ENCODE measurements at places on chromosomes 13 and 19. TPM values are rescaled to one million over a fixed set of nuclear protein-coding genes. Genes with fewer than 3 reads are reported as not detected.

DNA sequence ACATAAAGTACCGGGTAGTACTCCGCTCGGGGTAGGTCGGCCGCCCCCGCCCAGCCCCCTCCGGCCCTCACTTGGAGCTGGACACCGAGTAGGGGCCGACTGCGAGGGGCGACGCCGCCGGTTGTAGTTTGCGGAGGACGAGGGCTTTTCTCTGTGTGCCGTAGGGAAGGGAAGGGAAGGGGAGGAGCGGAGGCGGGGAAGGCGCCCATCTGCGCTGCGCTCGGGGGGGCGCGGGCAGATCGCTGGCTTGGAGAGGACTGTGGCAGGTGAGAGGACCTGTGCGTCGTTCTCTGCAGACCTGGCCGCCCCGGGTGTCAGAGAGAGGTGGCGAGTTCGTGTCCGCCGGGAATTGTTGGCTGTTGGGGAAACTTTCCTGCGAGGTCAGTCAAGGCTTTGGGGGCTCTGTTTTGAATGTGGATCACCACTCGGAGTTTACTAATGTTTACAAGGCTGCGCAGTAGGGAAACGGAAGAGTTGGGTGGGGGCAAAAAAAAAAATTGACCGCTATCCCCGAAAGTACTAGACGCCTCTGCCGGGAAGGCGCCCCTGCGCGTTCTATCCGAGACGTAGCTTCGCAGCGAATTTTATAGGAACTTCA is 1.4 kb downstream of the ING1 start:
- peaks cover 5% of the 10 kb centered on the region for H3K36me3 ChIP-seq
- DNase-seq, result peak; percentile 73
- peak overlapping the region; percentile 100 for H3K4me3 ChIP-seq

DNA sequence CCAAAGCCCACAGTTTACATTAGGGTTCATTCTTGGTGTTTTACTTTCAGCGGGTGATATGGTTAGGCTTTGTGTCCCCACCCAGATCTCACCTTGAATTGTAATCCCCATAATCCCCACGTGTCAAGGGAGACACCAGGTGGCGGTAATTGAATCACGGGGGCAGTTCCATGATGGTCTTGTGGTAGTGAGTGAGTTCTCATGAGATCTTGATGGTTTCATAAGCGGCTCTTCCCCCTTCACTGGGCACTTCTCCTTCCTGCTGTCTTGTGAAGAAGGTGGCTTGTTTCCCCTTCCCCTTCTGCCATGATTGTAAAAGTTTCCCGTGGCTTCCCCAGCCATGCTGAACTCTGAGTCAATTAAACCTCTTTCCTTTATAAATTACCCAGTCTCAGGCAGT is 12.0 kb downstream of the FPR2 start:
- H3K27ac ChIP-seq, result no peak overlapping the region
- H3K4me3 ChIP-seq, result no peak overlapping the region
- no peaks in the 10 kb centered on the region for H3K36me3 ChIP-seq
- DNase-seq, result no peak

DNA sequence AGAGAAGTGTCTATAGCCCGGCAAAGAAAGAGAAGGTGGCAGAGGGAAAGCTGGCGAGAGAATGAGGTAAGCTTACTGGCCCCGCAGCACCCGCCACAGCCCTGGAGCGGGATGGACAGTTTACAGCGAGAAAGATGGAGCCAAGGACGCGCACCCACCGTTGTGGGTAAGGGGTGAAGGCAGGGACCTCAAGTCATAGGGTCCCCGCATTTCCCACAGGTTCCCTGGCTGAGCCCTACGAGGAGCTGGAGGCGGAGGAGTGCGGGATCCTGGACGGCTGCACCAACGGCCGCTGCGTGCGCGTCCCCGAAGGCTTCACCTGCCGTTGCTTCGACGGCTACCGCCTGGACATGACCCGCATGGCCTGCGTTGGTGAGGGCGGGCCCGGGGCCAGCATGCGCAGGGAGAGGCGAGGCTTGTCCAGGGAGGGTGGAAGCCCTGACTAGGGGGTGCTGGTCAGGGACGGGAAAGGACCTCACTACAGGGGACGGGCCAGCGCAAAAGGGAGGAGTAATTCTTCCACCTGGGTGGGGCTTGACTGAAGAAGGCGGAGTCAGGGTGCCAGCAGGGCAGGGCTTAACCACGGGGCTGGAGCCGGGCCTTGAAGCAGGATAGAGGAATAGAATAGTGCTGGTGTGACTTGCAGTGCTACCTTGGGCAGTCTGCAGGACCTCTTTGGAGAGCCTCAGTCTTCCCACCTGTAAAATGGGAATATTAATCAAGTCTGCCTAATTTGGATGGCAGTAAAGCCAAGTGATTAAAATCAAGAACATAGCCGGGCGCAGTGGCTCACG is 26.5 kb downstream of the LTBP4 start:
- no peak overlapping the region for H3K27ac ChIP-seq
- no peak overlapping the region for H3K4me3 ChIP-seq
- H3K36me3 ChIP-seq, result peaks cover 18% of the 10 kb centered on the region
- peaks cover 11% of the 10 kb centered on the region for H3K4me1 ChIP-seq

DNA sequence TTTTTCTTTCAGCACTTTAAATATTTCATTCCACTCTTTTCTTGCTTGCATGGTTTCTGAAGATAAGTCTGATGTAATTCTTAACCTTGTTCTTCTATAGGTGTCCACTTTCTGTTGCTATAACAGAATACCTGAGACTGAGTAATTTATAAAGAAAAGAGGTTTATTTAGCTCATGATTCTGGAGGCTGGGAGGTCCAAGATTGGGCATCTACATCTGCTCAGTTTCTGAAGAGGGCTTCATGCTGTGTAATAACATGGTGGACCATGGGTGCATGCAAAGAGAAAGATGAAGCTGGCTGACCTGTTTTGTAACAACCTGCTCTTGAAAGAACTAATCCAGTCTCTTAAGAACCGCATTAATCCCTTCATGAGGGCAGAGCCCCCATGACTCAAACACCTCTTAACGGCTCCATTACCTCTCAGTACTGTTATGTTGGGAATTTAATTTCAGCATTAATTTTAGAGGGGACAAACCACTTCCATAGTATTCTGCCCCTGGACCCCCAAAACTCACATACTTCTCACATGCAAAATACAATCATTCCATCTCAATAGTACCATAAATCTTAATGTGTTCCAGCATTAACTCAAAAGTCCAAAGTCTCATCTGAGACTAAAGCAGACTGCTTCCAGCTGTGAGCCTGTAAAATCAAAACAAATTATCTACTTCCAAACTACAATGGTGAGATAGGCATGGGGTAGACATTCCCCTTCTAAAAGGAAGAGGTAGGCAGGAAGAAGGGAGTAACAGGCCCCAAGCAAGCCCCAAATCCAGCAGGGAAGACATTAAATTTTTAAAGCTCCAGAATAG is 9.6 kb upstream of the FGF9 start:
- no peak overlapping the region for H3K27ac ChIP-seq
- no peak for DNase-seq
- no peaks in the 10 kb centered on the region for H3K36me3 ChIP-seq
- H3K4me3 ChIP-seq, result no peak overlapping the region

GRCh38 chr13:108680011-108680410 is 50.6 kb downstream of the MYO16 start:
- peaks cover 17% of the 10 kb centered on the region for H3K27me3 ChIP-seq
- H3K36me3 ChIP-seq, result no peaks in the 10 kb centered on the region
- no peak overlapping the region for H3K4me3 ChIP-seq
- DNase-seq, result no peak
- H3K27ac ChIP-seq, result no peak overlapping the region

DNA sequence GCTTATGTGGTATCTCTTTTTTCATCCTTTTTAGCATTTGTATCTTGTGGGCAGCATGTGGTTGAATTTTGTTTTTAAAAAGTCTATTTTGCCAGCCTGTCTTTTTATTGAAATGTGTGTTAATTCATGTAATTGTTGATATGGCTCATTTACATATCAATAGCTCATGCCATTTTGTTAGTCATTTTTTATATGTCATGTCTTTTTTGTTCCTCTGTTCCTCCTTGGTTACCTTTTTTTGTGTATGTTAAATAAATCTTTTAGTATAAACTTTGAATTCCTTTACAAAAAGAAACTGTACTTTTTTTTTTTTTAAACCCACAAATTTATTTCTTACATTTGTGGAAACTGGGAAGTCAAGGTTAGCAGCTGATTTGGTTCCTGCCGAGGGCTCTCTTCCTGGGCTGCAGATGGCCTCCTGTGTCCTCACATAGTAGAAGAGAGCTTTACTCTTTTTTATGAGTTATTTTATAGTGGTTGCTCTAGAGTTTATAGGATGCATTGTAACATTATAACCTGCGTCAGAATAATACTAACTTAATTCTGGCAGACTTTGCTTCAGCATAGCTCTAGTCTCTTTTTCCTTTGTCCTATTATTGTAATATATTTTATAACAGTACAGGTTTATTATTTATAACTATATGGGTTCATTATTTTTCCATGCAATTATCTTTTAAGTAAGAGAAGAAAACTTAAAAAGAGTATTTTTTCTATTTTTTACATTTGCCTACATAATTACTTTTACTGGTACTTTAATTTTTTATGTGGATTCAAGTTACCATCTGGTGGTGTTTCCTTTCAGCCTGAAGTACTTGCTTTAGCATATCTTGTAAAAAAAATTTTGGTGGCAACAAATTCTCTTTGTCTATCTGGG is 86.3 kb downstream of the URI1 start:
- H3K4me1 ChIP-seq, result peaks cover 14% of the 10 kb centered on the region
- DNase-seq, result no peak
- H3K36me3 ChIP-seq, result peaks cover 41% of the 10 kb centered on the region
- H3K27me3 ChIP-seq, result no peaks in the 10 kb centered on the region
- H3K27ac ChIP-seq, result no peak overlapping the region
- no peak overlapping the region for H3K4me3 ChIP-seq

- peak overlapping the region; percentile 37 for H3K4me3 ChIP-seq
- no peaks in the 10 kb centered on the region for H3K4me1 ChIP-seq
- no peak for DNase-seq
- H3K36me3 ChIP-seq, result peaks cover 4% of the 10 kb centered on the region
- no peak overlapping the region for H3K27ac ChIP-seq
- H3K27me3 ChIP-seq, result no peaks in the 10 kb centered on the region
These were observed 965 bp upstream of the EIF3G start for GRCh38 chr19:10120538-10121189.

GRCh38 chr13:40388617-40389016 is 277.8 kb downstream of the FOXO1 start:
- H3K27ac ChIP-seq, result no peak overlapping the region
- H3K4me3 ChIP-seq, result no peak overlapping the region
- DNase-seq, result no peak
- H3K27me3 ChIP-seq, result no peaks in the 10 kb centered on the region

GRCh38 chr13:74027161-74027779 is 106.9 kb downstream of the KLF12 start:
- H3K36me3 ChIP-seq, result peaks cover 8% of the 10 kb centered on the region
- peaks cover 40% of the 10 kb centered on the region for H3K4me1 ChIP-seq

GRCh38 chr19:20471431-20471830 is 94.2 kb downstream of the ZNF737 start:
- H3K27me3 ChIP-seq, result no peaks in the 10 kb centered on the region
- H3K27ac ChIP-seq, result no peak overlapping the region
- no peak for DNase-seq
- no peak overlapping the region for H3K4me3 ChIP-seq
- no peaks in the 10 kb centered on the region for H3K4me1 ChIP-seq
- no peaks in the 10 kb centered on the region for H3K36me3 ChIP-seq

- peaks cover 22% of the 10 kb centered on the region for H3K4me1 ChIP-seq
- peak overlapping the region; percentile 83 for H3K4me3 ChIP-seq
- H3K27ac ChIP-seq, result no peak overlapping the region
- DNase-seq, result no peak
These were observed 20.9 kb downstream of the MAST3 start for GRCh38 chr19:18118420-18119012.

- peak overlapping the region; percentile 92 for H3K4me3 ChIP-seq
- DNase-seq, result no peak
- H3K27ac ChIP-seq, result peak overlapping the region; percentile 92
- peaks cover 6% of the 10 kb centered on the region for H3K36me3 ChIP-seq
- H3K27me3 ChIP-seq, result no peaks in the 10 kb centered on the region
These were observed 2.8 kb upstream of the LENG1 start for GRCh38 chr19:54162241-54162805.

DNA sequence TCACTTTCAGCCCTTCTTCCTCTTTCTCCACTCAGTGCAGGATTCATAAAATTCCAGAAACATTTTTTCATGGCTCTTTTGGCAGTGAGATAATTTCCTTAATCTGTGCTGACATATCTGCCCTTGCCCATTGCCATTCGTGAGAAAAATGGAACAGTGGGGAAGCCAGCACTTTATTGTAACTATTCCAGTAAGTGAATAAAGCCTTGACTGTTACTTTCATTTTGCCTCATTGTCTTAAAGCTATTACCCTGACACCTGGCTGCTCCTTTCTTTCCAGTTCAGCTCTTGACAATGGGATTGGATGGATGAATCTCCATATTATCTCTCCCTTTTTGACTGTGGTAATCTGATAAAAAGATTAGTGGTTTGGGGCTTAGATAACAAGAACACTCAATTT is 1068.1 kb upstream of the PCDH20 start:
- H3K27ac ChIP-seq, result no peak overlapping the region
- DNase-seq, result no peak
- H3K4me1 ChIP-seq, result peaks cover 4% of the 10 kb centered on the region

GRCh38 chr13:94140027-94140426 is 339.5 kb downstream of the DCT start:
- no peak overlapping the region for H3K27ac ChIP-seq
- H3K4me1 ChIP-seq, result peaks cover 5% of the 10 kb centered on the region
- H3K36me3 ChIP-seq, result no peaks in the 10 kb centered on the region

GRCh38 chr19:15115080-15115479 is 7.9 kb downstream of the SYDE1 start:
- H3K36me3 ChIP-seq, result peaks cover 25% of the 10 kb centered on the region
- no peaks in the 10 kb centered on the region for H3K27me3 ChIP-seq
- H3K27ac ChIP-seq, result no peak overlapping the region
- no peaks in the 10 kb centered on the region for H3K4me1 ChIP-seq
- no peak for DNase-seq

DNA sequence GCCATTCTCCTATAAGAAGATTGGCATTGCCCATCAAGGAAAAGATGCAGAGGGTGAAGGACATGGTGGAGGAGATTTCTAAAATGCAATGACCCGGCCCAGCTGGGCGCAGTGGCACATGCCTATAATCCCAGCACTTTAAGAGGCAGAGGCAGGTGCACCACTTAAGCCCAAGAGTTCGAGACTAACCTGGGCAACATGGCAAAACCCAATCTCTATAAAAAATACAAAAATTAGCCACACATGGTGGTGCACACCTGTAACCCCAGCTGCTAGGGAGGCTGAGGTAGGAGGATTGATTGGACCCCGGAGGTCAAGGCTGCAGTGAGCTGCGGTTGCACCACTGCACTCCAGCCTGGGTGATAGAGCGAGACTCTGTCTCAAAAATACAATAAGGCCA is 331.8 kb downstream of the FOXO1 start:
- no peak for DNase-seq
- no peaks in the 10 kb centered on the region for H3K27me3 ChIP-seq
- no peak overlapping the region for H3K4me3 ChIP-seq

GRCh38 chr19:56933014-56933705 is 92.6 kb upstream of the PEG3 start:
- no peaks in the 10 kb centered on the region for H3K36me3 ChIP-seq
- no peaks in the 10 kb centered on the region for H3K4me1 ChIP-seq
- no peak for DNase-seq
- no peak overlapping the region for H3K27ac ChIP-seq
- H3K27me3 ChIP-seq, result no peaks in the 10 kb centered on the region

GRCh38 chr13:60538566-60538965 is 141.5 kb downstream of the TDRD3 start:
- H3K27ac ChIP-seq, result no peak overlapping the region
- no peaks in the 10 kb centered on the region for H3K4me1 ChIP-seq
- no peaks in the 10 kb centered on the region for H3K27me3 ChIP-seq
- H3K4me3 ChIP-seq, result no peak overlapping the region
- peaks cover 10% of the 10 kb centered on the region for H3K36me3 ChIP-seq

IGFL2 gene
- 441 TPM for total RNA-seq

SIGLEC7 gene
- not detected for total RNA-seq

KASH5 gene
- total RNA-seq, result not detected

CYP4F11 gene
- total RNA-seq, result not detected

LGALS7B gene
- not detected for total RNA-seq

CRX gene
- total RNA-seq, result not detected
